ENCODE measurements at places on chromosomes 3 and 15. TPM values are rescaled to one million over a fixed set of nuclear protein-coding genes. Genes with fewer than 3 reads are reported as not detected.

MEGF11 gene
- polyA plus RNA-seq, result 0.05 TPM

TGM4 gene
- polyA plus RNA-seq, result not detected

TERC gene
- 0.23 TPM for polyA plus RNA-seq

HERC2 gene
- polyA plus RNA-seq, result 44.9 TPM

CLDN16 gene
- polyA plus RNA-seq, result not detected

KCNMB2 gene
- polyA plus RNA-seq, result not detected

ZNF620 gene
- polyA plus RNA-seq, result 1.1 TPM

ZDHHC19 gene
- polyA plus RNA-seq, result 0.34 TPM

PP2D1 gene
- polyA plus RNA-seq, result not detected

GXYLT2 gene
- 0.16 TPM for polyA plus RNA-seq

EPHA3 gene
- 0.12 TPM for polyA plus RNA-seq

NCK1 gene
- 25.0 TPM for polyA plus RNA-seq

CYP8B1 gene
- polyA plus RNA-seq, result not detected

COX5A gene
- polyA plus RNA-seq, result 1,366 TPM

IL5RA gene
- not detected for polyA plus RNA-seq

GP9 gene
- 0.21 TPM for polyA plus RNA-seq

COPG1 gene
- polyA plus RNA-seq, result 58.4 TPM

DCBLD2 gene
- polyA plus RNA-seq, result 5.3 TPM

LSAMP gene
- not detected for polyA plus RNA-seq

TJP1 gene
- 8.6 TPM for polyA plus RNA-seq

SERINC4 gene
- 0.57 TPM for polyA plus RNA-seq

GOLGA6D gene
- polyA plus RNA-seq, result not detected

PIAS1 gene
- polyA plus RNA-seq, result 15.5 TPM

GCHFR gene
- 6.7 TPM for polyA plus RNA-seq

IL20RB gene
- 1.6 TPM for polyA plus RNA-seq

MEX3B gene
- 0.62 TPM for polyA plus RNA-seq

SAMD7 gene
- polyA plus RNA-seq, result not detected

CHRFAM7A gene
- polyA plus RNA-seq, result 0.22 TPM

ROPN1B gene
- 0.13 TPM for polyA plus RNA-seq

CAPN3 gene
- 214 TPM for polyA plus RNA-seq

LRRC15 gene
- not detected for polyA plus RNA-seq

MASP1 gene
- 4.2 TPM for polyA plus RNA-seq

VIPR1 gene
- polyA plus RNA-seq, result 0.28 TPM

FAM81A gene
- 1.4 TPM for polyA plus RNA-seq

SYNPR gene
- polyA plus RNA-seq, result 0.03 TPM

CSK gene
- 12.2 TPM for polyA plus RNA-seq
